ENCODE measurements at places on chromosomes 13 and 19.

DNA sequence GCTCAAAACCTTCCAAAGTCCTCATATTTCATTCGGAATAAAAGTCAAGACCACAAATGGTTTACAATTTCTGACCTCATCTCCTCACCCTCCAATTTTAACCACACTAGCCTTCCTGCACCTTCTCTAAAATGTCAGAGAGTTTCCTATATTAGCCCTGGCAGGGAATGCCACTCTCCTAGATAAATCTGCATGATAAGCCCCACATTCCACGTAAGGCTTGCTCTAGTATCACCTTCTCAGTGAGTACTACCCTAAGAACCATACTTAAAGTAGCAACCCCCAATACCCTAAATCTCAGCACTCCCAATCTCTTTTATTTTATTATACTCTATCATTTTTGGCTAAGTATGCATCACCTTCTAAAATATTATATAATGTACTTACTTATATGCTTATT lies 100.5 kb upstream of the SLITRK5 start:
- DNase-seq = no peak

- no peak for DNase-seq
Observed at GRCh38 chr19:7428651-7429113, 60.2 kb downstream of the PEX11G start.

- no peak for DNase-seq
Observed at GRCh38 chr19:58518256-58519086, 1.1 kb downstream of the ZBTB45 start.

GRCh38 chr19:47539747-47540311 lies 25.0 kb upstream of the NAPA start:
- DNase-seq = no peak

DNA sequence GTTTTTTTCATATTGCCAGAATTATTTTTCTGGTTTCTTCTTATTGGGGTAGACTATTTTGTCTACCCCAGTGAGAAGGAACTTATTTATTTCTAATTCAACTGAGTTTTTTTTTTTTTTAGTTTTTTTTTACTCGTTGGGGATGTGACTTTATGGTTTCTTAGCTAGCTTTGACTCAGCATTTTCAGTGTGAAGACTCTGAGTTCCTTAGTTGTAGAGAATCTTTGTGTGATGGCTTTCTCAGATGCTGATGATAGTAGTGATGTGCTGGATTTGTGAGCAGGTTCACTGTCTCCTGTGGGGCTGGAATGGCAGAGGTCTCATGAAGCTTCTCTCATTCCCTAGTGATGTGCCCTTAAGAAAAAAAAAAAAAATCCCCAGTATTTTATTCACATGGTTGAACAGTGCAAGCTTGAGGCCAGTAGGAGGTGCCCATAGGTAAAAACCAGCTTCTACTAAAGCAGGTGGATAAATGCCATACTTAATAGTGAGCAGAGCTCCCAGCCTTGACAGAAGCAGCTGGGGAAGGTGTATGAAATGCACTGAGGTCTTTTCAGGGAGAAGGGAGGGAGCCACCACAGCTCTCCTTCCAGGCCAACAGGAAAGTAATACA lies 106.2 kb upstream of the KLF5 start:
- DNase-seq = no peak

GRCh38 chr13:58998716-58999115 lies 1165.0 kb downstream of the DIAPH3 start:
- DNase-seq = no peak

DNA sequence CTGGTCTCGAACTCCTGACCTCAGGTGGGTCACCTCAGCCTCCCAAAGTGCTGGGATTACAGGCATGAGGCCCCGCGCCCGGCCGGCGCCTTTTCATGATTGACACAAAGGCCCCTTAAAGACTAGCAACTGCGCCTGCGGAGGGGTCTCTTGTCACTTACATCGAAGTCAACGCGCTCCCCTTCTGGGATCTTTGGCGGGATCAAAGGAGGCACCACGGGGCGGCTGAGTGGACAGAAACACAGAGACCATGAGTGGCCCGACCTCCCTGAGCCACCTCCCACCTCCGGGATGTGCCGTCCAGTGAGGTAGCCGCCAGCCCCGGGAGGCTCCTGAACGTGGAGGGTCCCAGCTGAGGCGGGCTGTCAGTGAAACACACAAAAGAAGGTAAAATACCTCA lies 7.3 kb downstream of the TNNT1 start:
- no peak for DNase-seq

DNA sequence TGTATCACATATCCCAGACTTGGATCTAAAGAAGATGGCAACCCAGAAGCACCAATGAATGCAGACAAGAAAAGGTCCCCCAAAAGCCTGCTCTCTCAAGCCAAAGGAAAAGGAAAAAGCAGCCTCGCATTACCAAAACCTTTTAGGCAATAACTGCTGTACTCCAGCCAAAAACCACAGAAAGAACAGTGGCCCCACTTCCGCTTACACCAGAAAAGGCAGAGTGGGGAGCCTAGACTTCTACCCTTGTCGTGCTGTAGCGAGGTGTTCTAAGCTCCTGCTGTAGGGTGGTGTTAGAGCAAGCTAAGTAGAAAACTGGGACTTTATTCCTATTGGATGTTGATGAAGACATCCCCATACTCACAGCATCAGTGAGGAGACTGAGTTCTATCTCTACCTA lies 244.0 kb upstream of the RXFP2 start:
- DNase-seq = no peak

DNA sequence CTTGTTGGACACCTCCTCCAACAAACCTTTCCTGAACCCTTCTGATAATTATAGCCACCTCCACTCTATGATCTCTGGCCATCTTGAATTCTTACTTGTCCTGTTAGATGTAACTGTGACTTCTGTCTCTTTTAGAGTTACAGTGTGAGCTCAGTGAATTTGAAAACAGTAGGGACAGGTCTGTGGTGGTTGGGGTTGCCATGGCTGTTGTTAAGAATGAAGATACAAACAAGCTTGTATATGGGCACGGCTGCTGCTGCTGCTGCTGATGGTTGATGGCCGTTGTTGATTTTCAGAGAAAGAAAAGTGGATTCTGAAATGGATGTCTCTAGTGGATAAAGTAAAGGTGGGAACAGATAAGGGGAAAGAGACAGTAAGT lies 101.5 kb downstream of the STARD13 start:
- no peak for DNase-seq

- DNase-seq = no peak
Observed at GRCh38 chr13:45472171-45472705, 7.5 kb downstream of the COG3 start.

DNA sequence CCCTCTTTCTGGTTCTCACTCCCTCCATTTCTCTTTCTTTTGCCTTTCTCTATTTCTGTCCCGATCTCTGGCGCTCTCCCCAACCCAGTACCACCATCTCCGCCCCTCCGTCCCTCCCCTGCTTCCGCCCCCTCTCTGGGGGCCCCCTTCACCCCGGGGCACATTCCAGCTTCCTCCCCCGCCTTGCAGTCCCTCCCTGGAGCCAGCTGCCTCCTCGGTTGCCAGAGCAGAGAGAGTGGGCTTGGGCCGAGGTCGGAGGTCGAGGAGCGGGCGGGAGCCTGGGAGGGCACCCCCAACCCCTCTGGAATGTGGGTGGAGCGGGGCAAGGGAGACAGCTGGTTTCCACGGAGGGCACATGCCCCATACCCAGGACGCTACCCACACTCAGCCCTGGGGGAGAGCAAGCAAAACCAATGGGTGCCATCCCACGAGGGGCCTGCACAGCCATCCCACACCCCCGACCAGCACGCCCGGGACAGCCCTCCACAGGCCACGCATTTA lies 6.5 kb upstream of the CIRBP start:
- DNase-seq = no peak

DNA sequence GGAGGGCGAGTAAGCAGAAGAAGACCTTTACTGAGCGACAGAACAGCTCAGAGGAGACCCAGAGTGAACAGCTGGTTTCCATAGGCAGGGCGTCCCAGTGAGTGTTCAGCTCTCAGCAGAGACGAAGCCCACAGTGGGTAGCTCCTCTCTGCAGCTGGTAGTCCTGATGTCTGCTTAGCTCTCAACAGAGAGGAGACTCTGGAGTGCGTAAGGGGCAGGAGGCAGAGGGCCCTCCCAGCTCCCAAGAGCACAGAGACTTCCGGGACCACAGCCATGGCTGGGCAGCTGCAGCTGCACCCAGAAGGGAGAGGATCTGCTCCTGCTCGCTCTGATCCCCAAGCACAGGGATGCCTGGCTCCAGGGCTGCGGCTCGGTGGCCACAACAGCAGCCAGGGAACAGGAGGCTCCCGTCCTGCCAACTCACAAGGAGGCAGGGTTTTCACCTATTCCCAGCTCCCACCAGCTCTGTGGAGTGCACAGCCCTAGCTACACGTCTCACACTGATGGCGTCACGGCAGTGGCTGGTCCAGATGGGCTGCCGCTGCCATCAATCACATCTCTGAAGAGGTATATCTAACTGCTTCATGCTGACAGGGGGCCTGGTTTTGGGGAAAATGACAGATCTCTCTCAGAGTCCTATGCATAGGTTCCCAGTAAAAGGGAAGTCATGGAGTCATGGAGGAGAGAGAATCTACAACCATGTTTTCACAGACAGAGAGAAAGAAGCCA lies 2660.1 kb upstream of the PCDH20 start:
- no peak for DNase-seq

DNA sequence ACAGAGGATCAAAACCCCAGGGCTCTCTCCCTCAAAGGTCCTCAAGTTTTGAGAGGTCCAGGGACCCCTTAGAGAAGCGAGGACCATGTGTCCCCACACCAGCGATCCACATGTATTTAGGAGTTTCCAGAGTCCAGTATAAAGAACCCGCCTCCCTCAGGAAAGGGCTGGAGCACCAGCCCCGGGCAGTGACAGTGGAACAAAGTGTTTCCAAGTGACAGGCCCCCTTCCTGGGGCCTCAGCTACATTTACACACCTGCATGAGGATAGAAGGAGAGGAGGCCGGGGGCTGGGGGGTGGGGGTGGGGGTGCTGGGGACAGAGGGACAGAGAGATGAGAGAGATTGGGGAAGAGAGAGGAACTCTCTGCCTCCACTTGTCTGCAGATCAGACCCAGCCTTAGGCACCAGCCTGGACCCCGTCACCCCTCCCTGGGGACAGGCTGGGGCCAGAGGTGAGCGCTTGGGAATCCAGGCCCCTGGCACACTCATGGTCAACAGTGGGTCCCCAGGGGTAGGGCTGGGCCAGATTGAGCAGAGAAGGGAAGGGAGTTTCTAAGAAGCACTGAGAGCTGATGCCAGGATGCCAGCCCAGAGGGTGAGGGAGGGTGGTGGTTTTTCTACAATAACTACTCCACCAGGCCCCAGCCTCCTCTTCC lies 802 bp downstream of the BCAM start:
- DNase-seq = no peak

DNA sequence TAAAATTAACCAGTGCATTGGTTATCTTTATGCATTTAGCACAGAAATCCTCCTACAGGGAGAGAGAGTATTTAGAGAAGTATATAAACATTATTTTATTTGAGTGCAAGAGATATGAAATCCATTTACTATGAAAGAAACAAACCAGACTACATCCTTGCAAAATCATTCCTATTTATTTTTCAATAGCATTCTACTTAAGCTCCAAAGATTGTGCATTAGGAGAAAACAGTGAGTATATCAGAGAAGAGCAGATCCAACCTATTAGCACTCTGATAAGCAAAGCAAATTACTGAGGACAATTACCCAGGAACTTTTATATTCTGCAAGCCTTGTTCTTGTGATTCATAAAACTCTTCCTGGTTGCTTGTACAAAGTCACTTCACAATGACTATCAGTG lies 256.1 kb downstream of the FGF14 start:
- no peak for DNase-seq

DNA sequence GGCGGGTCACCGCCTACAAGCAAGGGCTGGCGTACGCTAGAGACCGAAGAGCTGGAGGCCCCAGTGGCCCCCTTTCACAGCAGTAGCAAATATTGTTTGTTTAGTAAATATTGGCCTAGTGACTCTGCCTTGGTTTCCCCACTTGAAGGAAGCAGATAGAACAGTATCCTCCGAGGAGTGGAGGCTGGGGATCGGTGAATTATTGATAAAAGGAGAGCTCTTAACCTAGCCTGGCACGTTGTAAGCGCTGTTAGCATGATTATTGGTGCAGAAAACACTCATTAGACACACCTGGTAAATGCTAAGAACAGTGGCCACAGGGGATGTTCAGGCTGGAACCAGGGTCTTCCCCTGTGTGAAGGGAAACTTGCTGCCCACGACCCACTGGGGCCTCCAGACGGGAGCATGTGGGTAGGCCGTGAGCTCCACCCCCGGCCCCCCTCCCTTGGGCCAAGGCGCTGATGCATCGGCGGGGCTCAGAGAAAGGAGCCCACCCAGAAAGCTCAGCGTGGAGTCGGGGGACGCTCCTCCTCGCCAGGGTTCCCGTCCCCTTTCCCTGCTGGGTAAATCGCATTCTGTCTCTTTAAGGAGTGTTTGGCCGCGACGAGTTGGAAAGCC lies 2.3 kb downstream of the IER2 start:
- DNase-seq = no peak

DNA sequence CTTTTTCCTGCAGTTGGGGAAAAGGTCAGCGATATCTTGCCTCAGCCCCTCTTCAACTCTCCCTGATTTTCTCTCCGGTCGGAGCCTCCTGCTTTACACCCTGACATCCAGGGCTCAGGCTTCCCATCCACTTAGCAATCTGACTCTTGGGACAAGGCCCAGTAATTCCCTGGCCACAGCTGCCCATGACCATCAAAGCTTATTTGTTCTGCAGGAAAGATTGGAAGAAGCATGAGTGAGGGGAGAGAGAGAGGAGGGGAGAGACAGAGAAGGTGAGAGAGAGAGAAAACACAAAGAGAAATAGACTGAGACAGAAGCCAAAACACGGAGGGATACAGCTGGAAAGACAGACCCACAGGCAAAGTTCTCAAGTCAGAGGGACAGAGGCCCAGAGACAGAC lies 13.7 kb downstream of the SYT3 start:
- no peak for DNase-seq

DNA sequence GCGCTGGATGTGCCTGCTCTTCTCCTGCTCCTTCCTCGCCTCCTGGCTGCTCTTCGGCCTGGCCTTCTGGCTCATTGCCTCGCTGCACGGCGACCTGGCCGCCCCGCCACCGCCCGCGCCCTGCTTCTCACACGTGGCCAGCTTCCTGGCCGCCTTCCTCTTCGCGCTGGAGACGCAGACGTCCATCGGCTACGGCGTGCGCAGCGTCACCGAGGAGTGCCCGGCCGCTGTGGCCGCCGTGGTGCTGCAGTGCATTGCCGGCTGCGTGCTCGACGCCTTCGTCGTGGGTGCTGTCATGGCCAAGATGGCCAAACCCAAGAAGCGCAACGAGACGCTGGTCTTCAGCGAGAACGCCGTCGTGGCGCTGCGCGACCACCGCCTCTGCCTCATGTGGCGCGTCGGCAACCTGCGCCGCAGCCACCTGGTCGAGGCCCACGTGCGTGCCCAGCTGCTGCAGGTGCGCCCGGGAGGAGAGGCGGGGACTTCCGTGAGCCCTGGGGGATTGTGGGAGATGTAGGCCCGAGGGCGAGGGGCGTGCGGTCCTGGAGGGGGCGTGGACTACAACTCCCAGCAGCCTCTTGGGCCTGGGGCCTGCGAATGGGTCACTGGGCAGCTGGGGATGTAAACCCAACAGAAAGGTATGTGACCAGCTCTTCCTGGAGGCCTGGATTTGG lies 6.7 kb downstream of the KCNJ14 start:
- DNase-seq = no peak

Measured in germinal center (tissue), 1 donor.